NAMALWA (cell line): ENCODE measurements at places on chromosomes 2 and 18.
A peak's percentile ranks its signal among the peaks of the same experiment; 100 is the strongest.

- DNase-seq: no peak
These were observed 7.2 kb downstream of the SIX3 start for GRCh38 chr2:44948565-44949328.

- no peak for DNase-seq
These were observed 17.3 kb downstream of the BMP10 start for GRCh38 chr2:68853915-68854314.

- DNase-seq: no peak
These were observed 68.8 kb downstream of the THADA start for GRCh38 chr2:43526994-43527393.

GRCh38 chr2:59677158-59677557, 876.3 kb downstream of the BCL11A start:
- DNase-seq: no peak

DNA sequence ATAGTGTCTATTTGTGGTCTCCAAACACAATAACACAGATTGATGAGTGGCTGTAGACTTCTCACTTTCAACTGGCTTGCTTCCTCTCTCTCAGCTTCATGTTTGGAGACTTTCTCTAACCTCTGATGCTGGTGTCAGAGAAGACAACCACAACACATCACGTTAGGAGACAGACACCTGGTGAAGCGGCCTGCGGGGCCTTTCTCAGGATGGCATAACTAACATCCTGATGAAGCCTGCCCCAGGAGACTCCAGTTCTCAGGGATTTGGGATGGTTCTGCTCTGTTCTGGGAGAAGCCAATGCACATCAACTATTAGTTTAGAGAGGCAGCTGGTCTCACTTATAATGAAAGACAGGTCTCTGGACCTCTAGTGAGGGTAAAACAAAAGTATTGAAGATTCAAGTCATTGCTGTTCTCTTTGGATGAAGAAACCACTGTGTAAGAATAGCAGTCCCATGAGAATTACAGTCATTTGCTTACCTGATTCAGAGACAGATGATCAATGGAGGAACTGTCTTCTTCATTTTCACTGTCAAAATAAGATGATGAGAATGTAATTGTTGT, 2.0 kb downstream of the IL1A start:
- DNase-seq: no peak

DNA sequence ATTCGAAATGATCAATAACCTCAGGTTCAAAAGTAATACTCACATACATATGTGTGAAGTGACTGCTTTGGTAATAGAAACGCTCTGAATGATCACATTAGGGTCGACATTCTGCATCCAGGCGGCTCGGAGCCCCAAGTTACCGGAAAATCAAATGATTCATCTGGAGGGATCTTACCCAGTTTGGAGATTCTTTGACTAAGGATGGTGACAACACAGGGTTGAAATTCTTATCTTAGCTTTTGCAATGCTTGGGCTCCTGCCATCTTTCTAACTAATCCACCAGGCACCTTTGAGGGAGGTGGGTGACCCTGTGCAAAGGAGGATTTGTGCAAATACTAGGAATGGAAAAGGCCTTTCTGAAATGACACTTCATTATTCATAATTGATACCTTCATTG, 10.8 kb downstream of the GBX2 start:
- DNase-seq: no peak

DNA sequence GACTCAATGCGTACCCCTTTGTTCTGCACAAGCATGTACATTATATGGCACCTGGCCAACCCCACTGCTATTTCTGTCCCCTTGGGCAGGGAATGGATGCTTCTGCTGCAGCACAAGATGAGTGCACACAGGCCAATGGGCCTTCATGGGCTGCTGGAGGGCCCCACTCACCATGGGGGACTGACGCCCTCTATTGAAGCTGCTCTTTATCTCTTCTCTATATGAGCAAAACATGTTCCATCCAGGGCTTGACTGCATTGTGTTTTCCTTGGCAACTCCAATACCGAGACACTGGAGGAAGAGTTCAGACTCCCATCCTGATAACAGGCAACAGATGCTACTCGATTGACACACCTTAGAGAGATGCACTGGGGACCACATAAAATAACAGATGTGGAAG, 251.6 kb upstream of the NCKAP5 start:
- DNase-seq: no peak

DNA sequence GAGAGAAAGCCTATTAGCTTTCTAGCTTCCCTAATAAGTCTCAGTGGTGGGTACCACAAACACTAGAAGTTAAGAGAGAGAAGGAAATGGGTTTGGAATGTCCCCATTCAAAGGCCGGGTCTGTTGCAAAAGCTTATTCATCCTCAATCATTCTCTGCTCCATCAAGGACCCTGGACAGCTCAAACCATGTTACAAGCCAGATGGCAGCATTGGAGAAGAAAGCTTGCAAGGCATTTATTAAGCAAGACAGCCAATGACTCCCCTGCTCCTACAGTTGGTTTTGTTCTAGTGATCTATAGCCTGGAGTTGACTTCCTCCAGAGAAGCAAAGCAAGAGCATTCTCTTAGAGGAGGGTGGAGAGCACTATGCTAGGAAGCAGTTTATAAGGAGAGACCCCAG, 86.9 kb upstream of the LMAN1 start:
- peak; percentile 26 for DNase-seq
